Activated B cell treated with CpG ODN at 0.5 μM for 24 hours (primary cell): ENCODE measurements at places on chromosomes 7 and 10. TPM values are rescaled to one million over a fixed set of nuclear protein-coding genes. Genes with fewer than 3 reads are reported as not detected.

DNA sequence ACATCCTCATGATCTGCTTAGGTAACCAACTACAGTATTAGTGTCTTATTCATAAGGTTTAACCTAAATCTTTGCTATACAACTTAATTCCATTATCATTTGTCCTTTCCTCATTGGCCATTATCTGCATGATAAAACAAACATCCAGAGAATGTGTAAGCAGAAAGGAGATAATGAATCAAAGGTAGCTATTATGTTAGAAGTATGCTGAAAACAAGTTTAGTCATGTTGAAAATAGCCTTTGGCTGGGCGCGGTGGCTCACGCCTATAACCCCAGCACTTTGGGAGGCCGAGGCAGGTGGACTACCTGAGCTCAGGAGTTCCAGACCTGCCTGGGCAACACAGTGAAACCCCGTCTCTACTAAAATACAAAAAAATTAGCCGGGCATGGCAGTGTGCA lies 78.2 kb downstream of the NT5C2 start:
- H3K36me3 ChIP-seq = peaks cover 30% of the 10 kb centered on the region
- no peaks in the 10 kb centered on the region for H3K4me1 ChIP-seq
- no peak overlapping the region for H3K4me3 ChIP-seq
- no peak overlapping the region for H3K27ac ChIP-seq

The BTRC gene
- 11.8 and 19.4 TPM in 2 replicates for total RNA-seq

DNA sequence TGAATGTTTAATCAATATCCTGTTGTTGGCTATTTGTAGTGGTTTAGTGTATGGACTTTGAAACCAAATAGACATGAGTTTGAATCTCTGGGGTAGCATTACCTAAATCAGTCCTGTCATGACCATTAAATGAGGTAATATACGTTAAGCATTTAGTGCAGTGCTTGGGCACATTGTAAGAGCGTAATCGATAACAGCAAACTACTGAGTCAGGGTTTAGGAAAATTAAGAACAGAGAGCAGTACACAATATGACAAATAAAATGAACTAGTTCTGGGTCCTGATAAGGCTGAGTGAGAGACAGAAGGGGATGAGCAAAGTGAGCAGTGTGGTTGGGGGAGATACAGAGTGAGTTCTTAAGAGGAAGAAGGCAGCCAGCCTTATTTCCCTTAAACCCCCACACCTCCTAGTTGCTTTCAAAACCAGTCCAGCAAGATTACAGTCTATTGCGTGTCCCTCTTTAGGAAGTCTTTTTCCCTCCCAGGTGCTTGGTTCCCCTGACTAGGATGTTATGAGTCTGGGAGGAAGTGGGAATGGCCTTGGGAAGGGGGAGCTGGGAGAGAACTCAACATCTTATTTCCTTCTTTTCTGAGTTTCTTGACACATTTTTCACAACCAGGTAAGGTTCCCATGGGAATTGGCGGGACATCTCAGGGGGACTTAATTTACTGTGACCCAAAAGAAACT lies 171.0 kb downstream of the SND1 start:
- H3K4me3 ChIP-seq = no peak overlapping the region
- peak overlapping the region; percentile 8 for H3K27ac ChIP-seq
- peaks cover 40% of the 10 kb centered on the region for H3K4me1 ChIP-seq
- H3K27me3 ChIP-seq = no peaks in the 10 kb centered on the region
- no peak for DNase-seq

DNA sequence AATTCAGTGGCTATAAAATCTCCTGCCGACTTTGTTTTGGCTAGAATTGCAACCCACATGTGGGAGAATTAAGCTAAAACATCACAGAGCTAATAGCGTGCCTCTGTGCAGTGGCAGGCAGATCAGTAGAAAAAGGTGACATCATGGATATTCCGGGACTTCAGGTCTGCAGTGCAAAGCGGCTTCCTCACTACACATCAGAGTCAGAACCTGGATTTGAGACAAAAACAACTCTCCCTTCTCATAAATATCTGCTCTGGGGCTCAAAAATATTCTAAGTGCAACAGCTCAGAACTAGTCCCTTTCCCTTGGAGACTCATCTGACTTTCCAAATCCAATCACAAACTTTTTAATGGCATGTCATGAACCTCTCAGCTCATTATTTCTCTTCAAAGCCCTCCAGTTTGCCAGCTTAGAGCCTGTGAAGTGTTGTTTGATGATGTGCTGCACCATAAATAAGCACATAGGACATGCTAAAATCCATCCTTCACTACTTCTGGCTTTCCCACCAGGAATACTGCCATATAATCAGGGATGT lies 337.1 kb downstream of the RNLS start:
- no peaks in the 10 kb centered on the region for H3K27me3 ChIP-seq
- no peaks in the 10 kb centered on the region for H3K36me3 ChIP-seq
- no peak overlapping the region for H3K4me3 ChIP-seq
- peaks cover 17% of the 10 kb centered on the region for H3K4me1 ChIP-seq

- no peak for DNase-seq
- H3K4me3 ChIP-seq = no peak overlapping the region
- H3K27ac ChIP-seq = no peak overlapping the region
- no peaks in the 10 kb centered on the region for H3K36me3 ChIP-seq
- no peaks in the 10 kb centered on the region for H3K4me1 ChIP-seq
- H3K27me3 ChIP-seq = peaks cover 23% of the 10 kb centered on the region
Observed at GRCh38 chr10:71225291-71226058, 13.1 kb downstream of the UNC5B start.
